ENCODE measurements at places on chromosomes 4 and X.

GRCh38 chr4:38094419-38094818 is 134.2 kb downstream of the PTTG2 start:
- no peak for DNase-seq

DNA sequence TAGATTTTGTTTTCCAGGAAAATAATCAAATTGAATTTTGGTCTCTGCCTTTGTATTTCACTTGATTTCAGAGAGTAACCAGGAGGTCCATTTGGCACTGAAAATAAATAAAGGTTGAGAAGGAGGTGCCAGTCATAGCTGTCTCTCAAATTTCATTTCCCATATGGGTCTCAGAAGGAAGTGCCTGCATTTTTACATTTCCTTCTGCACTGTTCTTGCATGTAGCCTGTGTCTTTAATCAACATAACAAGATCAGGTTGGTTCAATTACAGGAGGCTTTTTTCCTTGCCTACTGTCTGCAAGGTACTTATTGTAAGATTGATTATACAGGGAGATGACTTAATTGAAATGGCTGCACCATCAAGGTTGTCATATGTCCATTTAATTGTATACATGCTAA is 15.7 kb downstream of the LRRC66 start:
- DNase-seq = no peak

DNA sequence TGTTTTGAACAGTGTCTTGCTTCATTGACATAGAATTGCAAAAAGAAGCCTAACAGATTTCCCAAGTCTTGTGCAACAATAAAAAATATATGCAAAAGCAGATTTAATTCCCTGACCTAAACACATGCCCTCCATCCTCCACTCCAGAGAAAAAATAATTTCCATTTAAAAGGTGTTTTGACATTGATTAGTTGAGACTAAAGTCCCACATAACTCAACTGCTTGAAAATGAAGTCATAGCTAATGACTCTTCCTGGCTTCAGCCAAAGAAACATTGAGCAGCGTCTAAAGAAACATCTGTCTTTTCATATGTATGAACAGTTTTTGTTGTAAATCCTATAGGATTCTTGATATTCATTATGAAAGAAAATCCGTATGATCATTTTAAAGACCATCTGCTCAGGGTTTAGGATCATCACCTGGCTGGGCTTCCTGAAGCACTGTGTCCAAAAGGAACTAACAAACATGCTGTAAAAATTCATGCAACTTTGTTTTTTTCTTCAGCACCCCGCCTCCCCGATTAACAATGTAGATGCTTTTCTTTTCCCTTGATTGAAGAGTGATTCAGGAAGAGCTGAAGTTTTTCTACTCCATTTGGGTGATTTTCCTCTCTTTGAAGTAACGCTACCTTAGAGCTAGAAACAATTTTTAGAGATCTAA is 273.4 kb downstream of the HS3ST1 start:
- DNase-seq = no peak

- DNase-seq = no peak
Measured at GRCh38 chr4:48706736-48707135, 73.3 kb downstream of the FRYL start.

GRCh38 chr4:17770845-17771244 is 10.6 kb downstream of the FAM184B start:
- DNase-seq = no peak

- DNase-seq = no peak
Measured at GRCh38 chr4:112532267-112532666, 16.3 kb upstream of the NEUROG2 start.

DNA sequence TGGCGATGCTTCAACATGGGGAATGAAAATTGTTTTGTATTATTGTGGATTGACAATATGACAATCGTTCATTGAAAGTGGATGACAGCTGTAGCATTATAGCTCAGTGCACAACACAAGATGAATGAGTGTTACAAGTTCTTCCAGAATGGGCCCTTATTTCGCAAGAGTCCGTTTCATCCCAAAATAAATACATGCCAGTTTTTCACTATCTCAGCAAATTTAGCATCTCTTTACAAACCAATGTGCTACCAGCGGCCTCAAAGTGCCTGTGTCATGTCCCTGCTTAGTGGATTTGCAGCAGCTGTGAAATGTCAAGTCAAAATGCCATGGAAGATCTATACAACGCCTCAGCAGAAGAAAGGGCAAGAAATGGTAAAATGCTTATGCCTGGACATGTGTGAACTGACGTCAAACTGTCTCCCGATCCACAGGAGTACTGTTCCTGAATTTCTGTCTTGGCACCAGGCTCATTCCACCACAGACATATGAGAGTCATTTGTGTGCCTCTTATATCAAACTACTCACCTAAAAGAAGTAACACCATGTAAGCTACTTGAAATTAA is 109.6 kb downstream of the MAML3 start:
- DNase-seq = no peak

DNA sequence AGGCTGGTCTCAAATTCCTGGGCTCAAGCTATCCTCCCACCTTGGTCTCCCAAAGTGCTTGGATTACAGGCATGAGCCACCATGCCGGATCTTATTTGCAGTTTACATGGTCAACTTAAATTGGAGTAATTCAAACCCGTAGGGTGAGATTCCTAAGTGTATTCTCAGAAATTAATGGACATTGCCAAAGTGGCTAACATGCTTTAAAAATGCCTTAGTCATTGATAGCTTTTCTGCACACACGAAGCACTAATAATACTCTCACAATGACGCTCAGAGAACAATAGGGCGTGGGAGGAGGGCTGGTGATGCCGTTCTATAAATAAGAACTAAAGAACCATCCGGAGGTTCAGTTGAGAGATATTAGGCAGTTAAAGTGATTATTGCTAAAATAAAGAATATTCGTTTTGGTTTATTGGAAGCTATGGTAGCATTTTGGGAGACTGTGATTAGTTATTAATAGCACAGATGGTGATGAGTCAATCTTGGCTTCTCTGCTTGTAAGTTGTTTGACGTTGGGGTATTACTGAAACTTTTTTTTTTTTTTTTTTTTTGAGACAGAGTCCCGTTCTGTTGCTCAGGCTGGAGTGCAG is 79.1 kb downstream of the TRAPPC11 start:
- DNase-seq = no peak

- no peak for DNase-seq
Measured at GRCh38 chrX:123695242-123695641, 37.6 kb downstream of the THOC2 start.

GRCh38 chr4:181944527-181944926 is 298.7 kb upstream of the TENM3 start:
- no peak for DNase-seq

DNA sequence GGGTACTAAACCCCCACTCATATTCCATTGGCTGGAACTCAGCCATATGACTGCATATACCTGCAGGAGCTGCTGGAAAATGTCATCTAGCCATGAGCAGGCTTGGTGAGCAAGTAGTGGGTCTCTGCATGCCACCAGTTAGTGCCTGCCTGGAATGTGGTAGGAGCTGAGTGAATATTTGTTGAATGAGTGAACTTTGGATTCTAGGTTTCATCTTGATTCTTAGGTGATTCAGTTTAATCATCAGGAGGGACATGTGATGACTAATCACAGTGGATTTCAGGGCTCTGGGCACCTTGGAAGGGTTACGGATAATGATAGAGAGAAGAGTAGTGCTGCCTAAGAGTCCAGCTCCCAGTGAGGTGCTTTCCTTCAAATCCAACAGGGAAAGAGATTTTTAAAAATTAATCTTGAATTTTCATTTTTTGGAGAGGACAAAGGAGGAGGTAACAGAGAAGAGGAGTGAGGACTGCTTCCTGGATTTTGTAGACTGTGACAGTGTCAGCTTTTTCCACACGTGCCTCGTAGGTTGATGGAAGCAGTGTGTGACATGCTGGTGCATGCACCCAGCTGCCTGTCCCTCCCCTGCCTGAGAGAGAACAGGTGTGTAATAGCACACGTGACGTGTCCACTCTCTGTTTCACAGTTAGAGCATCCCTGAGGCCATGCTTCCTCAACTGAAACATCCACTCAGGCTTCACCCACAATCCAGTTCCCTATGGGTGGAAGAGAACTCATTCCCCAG is 30.4 kb downstream of the NHS start:
- DNase-seq = no peak

- DNase-seq = no peak
Measured at GRCh38 chrX:41353985-41354384, 20.0 kb downstream of the DDX3X start.

DNA sequence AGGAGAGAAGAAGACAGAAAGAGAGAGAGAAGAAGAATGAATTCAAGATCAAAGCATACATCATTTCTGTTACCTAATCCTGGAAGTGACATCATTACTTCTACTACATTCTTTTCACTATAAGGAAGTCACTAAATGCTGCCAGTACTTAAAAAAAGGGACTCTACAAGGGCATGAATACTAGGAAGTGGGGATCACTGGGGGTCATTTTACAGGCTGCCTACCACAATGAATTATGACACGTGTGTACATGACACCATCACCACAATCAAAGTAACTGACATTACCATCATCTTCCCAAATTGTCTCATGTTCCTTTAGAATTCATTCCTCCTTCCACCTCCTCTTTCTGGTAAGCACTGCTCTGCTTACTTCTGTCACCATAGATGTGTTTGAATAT is 227.0 kb downstream of the CPE start:
- DNase-seq = no peak

DNA sequence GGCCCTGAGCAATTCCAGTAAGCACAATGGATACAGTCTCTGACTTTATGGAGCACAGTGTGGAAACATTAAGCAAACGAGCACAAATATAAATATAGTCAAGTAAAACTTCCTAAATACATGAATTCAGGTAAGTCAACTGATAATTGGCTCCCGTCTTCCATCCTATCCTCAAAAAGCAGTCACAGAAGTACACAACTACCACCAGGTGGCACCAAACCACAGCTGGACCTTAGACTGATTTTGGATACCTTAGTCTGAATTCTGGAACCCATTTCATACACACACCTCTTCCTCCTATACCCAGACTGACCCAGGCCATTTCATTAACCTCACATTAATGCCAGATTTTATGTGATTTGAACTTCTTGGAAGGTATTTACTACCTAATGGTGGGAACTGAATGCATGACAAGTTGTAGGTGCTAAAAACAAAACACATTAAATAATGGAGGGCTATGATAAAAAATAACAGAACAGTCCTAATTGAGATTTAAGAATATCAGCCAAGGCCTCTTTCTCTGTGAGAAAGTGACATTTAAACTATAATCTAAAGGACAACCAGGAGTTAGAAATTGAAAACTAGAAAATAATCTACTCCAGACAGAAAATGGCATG is 77.5 kb downstream of the ELF2 start:
- peak; percentile 74 for DNase-seq

- no peak for DNase-seq
Measured at GRCh38 chr4:140158365-140159030, 4.5 kb upstream of the MAML3 start.

DNA sequence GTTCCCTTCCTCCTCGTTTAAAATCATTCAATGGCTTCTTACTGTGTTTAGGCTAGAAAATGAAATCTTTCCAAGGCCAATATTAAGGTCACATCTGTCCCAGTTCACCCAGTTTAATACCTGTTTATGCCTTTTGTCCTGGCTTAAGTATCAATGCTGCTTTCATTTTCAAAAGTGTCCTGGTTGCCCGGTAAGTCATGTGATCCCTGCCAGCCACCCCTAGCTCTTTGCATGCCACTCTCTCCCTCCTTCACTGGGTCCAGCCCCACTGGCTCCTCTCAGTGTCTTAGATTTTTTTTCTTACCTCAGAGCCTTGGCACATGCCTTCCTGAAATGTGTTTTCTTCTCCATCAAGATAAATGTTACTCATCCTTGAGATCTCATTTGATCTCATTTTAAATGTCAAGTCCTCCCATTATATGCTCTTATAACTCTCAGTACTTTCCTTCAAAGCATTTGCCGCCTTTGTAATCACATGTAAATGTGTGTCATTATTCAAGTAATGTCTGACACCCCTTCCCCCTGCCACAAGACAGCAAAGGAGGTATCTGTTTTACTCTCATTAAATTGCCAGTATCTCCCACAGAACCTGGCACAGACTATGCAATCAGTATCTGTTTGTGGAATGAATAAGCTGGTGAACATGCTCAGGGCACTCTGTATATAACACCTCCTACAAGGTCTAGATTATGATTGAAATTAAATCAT is 472.5 kb upstream of the RPS6KA3 start:
- DNase-seq = no peak

Measured in CD4-positive, alpha-beta T cell treated with Interleukin-15 for 1 hour (primary cell).